ENCODE measurements at places on chromosomes 6 and 20.

DNA sequence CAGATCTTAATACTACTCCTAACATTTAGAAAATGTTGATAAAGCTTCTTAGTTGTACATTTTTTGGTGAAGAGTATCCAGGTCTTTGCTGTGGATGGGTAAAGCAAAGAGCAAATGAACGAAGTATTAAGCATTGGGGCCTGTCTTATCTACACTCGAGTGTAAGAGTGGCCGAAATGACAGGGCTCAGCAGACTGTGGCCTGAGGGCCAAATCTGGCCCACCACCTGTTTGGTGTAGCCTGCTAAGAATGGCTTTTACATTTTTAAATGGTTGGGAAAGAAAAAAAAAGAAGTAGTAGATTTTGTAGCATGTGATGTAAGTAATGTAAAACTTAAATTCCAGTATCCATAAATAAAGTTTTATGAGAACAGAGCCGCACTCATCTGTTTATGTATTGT lies 19.4 kb upstream of the MAPK13 start:
- no peak for DNase-seq

- no peak for DNase-seq
Observed at GRCh38 chr6:90074161-90074850, 180.0 kb downstream of the GJA10 start.

GRCh38 chr20:25858495-25859425 lies 162.1 kb upstream of the ZNF337 start:
- no peak for DNase-seq

- DNase-seq = no peak
Observed at GRCh38 chr6:100808638-100809275, 72.4 kb downstream of the ASCC3 start.

- DNase-seq = no peak
Observed at GRCh38 chr20:63262836-63263235, 8.6 kb upstream of the NKAIN4 start.

GRCh38 chr6:152240436-152240835 lies 396.7 kb downstream of the SYNE1 start:
- DNase-seq = no peak

DNA sequence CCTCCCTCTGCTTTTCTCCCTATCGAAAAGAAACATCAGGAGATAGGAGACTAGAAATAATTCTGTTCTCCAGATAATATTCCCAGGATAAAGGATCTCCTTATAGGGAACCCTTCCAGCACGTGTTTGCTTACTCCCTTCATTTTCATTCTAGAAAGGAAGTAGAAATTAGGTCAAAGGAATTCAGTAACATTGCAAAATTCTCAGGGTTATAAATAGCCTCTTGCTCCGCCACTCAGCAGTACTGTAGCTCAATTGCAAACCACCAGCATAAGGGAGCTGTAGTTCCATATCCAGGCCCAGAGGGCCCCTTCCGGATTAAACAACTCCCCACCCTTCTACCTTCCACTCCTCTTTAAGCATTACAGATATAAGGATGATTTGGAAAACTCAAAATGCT lies 6.2 kb downstream of the ELMO2 start:
- DNase-seq = peak; percentile 87

GRCh38 chr6:52065621-52066020 lies 21.8 kb downstream of the PKHD1 start:
- DNase-seq = no peak

DNA sequence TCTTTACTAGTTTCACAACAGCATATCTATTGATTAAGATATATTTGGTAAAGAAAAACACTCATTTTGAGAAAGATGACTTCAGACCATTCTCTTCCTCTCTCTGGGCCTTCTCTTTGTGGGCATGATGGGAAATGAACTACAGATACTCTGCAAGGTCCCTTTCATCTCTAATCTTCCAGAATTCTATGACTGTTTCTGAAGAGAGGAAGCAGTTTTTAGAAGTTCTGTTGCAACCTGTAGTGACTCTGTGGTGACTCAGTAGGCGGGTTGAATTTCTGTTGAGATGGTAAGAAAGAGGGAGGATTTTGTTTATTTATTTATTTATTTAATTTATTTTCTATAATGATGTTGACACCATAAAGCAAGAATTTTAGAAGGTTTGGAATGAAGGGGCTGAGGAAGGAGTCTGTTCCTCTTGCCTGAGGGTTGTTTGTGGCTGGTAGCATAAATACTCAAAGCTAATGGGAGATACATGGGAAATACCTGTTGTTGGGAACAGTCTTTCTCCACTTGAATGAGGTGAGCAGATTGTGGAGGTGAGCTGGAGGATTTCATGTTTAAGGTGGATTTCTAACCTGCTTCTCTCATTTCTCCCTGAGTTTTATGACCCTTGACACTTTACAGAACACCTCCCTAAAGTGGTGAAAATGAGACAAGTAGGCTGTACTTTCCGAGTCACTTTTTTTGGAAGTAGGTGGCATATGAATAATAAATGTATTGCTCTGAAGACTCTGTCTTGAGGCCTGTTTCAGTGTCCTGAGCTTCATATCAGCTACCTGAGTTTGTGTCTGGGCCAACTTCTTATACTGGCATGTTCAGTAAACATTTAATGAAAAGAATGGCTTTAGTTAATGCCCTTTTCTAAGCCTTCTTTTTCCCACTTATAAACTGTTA lies 15.0 kb downstream of the ACSS2 start:
- DNase-seq = no peak

DNA sequence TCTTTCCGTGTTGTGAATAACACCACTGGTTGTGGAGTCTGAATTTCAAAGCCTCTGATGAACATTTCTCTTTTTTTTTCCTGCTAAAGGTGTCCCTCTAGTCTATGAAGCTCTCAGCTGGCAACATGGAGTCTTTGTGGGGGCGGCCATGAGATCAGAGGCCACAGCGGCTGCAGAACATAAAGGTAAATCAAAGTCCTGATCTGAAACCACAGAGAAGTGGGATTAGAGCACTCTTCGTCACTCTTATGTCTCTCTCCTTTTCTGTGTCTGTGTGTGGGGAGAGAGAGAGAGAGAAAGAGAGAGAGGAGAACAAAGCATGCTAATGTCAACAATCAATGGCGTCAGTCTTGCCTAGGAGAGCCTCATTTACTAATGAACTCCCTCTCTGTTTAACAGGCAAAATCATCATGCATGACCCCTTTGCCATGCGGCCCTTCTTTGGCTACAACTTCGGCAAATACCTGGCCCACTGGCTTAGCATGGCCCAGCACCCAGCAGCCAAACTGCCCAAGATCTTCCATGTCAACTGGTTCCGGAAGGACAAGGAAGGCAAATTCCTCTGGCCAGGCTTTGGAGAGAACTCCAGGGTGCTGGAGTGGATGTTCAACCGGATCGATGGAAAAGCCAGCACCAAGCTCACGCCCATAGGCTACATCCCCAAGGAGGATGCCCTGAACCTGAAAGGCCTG lies 4.2 kb downstream of the PCK1 start:
- DNase-seq = no peak

GRCh38 chr6:33667776-33668175 lies 43.7 kb downstream of the UQCC2 start:
- DNase-seq = no peak

- peak; percentile 65 for DNase-seq
Observed at GRCh38 chr6:2790588-2791449, 25.6 kb downstream of the WRNIP1 start.

DNA sequence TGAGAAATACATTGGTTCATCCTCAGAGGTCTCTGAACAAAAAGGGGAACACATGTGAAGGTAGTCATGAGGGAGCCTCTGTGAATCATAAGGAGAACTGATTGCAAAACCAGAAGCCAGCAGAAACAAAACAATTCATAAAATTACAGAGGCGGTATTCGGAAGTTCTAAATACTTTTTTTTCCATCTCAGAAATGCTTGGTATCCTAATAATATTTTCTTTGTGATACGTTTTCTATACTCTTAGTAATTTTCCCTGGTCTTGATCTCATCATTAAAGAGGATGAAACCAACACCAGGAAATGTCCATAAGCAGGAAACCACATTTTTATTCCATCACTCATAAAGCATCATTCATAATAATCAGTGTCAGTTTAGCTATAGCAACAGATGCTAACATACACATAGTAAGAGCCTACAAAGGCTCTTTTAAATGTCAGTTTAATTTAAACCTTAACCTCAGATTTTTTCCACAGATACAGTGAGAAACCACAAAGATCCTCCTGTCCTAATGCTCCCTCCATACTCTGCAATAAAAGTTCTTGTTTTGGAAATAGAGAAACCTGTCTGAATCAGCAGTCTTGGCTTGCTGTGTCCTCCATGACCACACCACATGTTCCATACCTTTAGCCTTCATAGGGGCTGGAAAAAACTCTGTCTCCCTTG lies 29.2 kb downstream of the SGK1 start:
- no peak for DNase-seq

All from lung (tissue), 17 donors.